Ascending aorta (tissue), 2 donors: ENCODE measurements at places on chromosomes 2 and 18. TPM values are rescaled to one million over a fixed set of nuclear protein-coding genes. Genes with fewer than 3 reads are reported as not detected.

The TMEM37 gene
- 2.3 TPM for total RNA-seq

The AMMECR1L gene
- 20.6 TPM for total RNA-seq

The SIX2 gene
- 22.2 TPM for total RNA-seq

The KLHL14 gene
- total RNA-seq: not detected

The FSIP2 gene
- total RNA-seq: under 0.01 TPM

The NYAP2 gene
- not detected for total RNA-seq

The RIT2 gene
- not detected for total RNA-seq

The SERPINE2 gene
- 86.1 TPM for total RNA-seq

The HOXD8 gene
- total RNA-seq: 19.8 TPM

The CDH20 gene
- not detected for total RNA-seq

The RPRM gene
- not detected for total RNA-seq

The LTBP1 gene
- total RNA-seq: 295 TPM

The DYNC1I2 gene
- 81.0 TPM for total RNA-seq

The IL36G gene
- not detected for total RNA-seq
